Activated naive CD4-positive, alpha-beta T cell treated with anti-CD3 and anti-CD28 coated beads for 36 hours (primary cell): ENCODE measurements at places on chromosomes 11 and 22.

GRCh38 chr22:19742160-19743066 is 18.2 kb upstream of the TBX1 start:
- no peak overlapping the region for H3K4me3 ChIP-seq
- no peak for DNase-seq
- no peaks in the 10 kb centered on the region for H3K36me3 ChIP-seq
- no peaks in the 10 kb centered on the region for H3K27me3 ChIP-seq

DNA sequence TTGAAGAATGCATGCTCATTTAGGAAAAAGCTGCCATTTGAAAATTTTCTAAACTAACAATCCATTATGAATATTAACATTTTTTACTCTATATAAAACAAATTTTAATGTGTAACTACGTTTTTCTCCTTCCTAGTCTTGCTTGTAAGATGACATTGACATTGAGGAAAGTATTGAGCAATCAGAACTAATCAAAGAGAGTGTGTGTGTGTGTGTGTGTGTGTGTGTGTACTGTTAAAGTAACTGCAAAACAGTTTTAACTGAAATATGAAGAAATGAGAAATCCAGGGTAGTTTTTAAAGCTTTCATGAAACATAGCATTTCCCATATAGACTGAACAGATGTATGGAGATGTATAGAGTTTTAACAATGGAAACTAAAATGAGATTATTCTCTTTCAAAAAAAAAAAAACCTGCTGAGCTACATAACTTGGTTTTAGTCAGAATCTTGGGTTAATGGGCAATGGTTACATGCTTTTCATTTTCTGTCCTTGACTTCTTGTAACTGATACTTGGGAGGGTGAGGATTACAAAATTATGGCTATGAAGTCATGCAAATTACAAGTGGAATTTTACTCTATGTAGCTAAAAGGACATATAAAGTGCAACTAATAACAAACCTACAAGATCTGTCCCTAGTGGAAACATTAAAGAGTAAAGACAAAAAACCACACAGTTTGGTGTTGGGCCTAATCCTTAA is 2.0 kb downstream of the PDGFD start:
- peaks cover 6% of the 10 kb centered on the region for H3K4me1 ChIP-seq
- DNase-seq, result no peak
- no peak overlapping the region for H3K4me3 ChIP-seq

GRCh38 chr11:128757235-128757711 is 63.4 kb downstream of the FLI1 start:
- peak overlapping the region; percentile 86 for H3K27ac ChIP-seq
- H3K27me3 ChIP-seq, result no peaks in the 10 kb centered on the region
- peaks cover 26% of the 10 kb centered on the region for H3K36me3 ChIP-seq
- H3K4me3 ChIP-seq, result peak overlapping the region; percentile 14
- H3K4me1 ChIP-seq, result peaks cover 74% of the 10 kb centered on the region

- no peak for DNase-seq
- H3K4me3 ChIP-seq, result peak overlapping the region; percentile 95
- H3K27ac ChIP-seq, result peak overlapping the region; percentile 95
- peaks cover 4% of the 10 kb centered on the region for H3K36me3 ChIP-seq
Measured at GRCh38 chr11:86067851-86068137, 1.1 kb downstream of the PICALM start.

DNA sequence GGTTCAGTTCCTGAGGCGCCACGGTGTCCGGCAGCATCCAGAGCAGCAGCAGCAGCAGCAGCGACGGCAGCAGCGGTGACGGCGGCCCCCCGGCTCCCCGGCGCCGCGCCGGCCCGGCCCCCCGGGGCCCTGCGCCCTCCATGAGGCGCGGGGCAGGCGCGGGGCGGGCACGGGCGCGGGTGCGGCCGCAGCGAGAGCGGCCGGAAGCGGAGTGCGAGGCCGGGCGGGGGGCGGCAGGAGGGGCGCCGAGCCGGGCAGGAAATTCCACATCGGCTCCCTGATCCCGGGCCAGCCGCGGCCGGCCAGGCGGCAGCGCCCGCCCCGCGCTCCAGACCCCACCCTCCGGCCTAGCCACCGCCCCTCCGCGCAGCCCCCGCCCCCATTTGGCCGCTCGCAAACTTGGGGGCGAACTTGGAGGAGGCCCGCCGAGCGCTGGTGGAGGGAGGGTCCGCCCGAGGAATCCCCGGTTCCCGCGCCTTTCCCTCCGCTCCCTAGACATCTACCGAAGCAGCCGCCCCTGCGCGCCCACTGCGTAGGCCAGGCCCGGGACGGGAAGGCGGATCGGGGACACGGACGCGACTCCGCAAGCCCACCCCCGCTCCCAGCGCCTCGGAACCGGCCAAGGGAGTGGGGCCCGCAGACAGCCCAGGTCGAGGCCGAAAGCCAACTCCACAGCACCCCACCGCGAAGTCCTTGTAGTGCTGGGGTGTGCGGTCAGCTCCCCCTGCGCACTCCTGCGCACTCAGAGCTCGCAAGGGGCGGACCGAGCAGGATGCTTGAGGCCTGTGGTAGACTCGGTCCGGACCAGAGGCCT is at the start of gene SCARF2:
TSS of gene SCARF2 (minus strand) at position 213 of the 814 bp plus-strand sequence. CDS start at position 142, 71 bp downstream.
- H3K4me1 ChIP-seq, result peaks cover 11% of the 10 kb centered on the region
- peak within 1 kb of the TSS; percentile 59 for H3K4me3 ChIP-seq
- H3K27me3 ChIP-seq, result peaks cover 36% of the 10 kb centered on the region
- H3K27ac ChIP-seq, result no peak within 1 kb of the TSS
- DNase-seq, result no peak
